LoVo (cell line): ENCODE measurements at places on chromosomes 1 and 21.

- peak; percentile 49 for DNase-seq
These were observed 648 bp downstream of the ATP1A1 start for GRCh38 chr1:116373431-116374352.

DNA sequence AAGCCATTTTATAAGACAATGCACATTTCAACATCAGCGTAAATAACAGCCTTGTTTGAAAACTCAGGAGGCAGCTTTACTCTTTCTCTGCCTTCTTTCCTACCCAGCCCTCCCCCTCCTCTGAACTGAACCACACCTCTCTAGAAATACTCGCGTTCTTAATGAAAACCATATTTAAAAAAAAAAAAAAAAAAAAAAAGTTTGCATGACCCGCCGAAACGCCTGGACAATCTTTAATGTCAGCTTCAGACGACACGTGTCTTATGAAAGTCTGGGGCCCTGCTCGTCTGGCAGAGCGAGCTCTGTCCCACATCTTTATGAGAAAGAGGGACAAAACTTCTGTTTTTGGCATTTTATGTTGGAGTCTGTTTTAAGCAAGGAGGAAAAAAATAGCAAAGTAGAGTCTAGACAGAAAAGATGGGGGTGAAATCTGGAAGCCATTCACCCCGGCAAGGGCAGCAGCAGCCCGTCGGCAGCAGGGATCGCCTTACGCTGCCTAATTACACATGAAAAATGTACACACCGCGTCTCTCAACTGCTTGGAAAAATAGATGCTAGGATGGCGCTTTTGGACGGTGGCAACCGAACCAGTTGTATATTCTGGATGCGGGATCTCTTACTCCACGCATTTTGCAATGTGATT lies 130.4 kb upstream of the ETS2 start:
- no peak for DNase-seq

- DNase-seq: no peak
These were observed 7.9 kb downstream of the DISC1 start for GRCh38 chr1:231634323-231635013.

DNA sequence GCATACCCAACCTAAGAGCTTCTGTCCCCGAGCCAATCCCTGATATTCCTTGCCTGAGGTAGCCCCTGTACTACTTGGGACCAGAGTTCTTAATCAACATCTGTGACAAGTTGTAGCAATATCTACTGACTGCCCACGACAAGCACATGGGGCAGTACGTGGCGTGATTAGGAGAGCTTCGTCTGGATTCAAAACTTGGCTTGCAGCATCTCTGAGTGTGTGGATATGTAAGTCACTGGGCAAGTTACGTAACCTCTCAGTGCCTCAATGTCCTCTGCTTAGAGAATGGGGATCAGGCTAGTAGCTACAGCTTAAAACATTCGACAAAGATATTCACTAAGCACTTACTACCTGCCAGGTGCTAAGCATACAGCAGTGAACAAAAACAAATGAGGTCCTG lies 5.0 kb downstream of the HSPG2 start:
- no peak for DNase-seq

DNA sequence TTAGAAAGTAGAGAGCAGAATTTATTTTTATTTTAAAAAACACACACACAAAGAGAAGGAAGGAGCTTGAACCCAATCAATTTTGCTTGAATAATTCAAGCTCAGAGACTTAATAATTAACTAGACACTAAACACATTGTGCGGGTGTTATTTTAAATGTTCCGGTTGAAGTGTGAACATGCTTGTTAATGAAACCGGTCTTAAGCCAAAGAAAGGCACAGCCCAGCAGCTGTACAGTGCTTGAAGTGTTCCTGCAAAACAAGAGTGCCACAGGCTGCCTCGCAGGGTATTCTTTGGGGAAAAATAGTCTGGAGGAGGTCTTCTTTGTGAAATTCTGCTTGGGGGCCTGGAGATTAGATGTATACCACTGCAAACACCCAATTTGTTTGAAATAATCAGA lies 2.2 kb upstream of the CDC42BPA start:
- no peak for DNase-seq
